ENCODE measurements at places on chromosomes 5 and 9.

DNA sequence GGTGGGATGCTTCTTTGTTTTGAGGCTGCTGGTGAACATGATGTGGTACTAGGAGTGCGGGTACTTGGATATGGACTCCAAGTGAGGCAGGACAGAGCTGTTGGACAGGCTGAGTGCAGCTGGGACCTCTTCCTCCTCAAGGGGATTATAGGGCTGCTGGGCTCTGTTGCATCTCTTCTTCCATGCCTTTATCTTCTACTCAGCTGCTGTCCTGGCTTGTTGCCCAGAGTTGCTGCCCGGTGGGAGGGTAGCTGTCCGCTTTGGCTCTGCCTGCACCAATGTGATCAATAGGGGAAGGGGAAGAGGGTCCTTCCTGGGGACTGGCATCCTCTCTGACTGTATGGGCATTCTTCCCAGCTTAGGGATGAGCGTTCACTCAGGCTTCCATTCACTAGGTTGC is 1217.9 kb upstream of the ACO1 start:
- DNase-seq: no peak

DNA sequence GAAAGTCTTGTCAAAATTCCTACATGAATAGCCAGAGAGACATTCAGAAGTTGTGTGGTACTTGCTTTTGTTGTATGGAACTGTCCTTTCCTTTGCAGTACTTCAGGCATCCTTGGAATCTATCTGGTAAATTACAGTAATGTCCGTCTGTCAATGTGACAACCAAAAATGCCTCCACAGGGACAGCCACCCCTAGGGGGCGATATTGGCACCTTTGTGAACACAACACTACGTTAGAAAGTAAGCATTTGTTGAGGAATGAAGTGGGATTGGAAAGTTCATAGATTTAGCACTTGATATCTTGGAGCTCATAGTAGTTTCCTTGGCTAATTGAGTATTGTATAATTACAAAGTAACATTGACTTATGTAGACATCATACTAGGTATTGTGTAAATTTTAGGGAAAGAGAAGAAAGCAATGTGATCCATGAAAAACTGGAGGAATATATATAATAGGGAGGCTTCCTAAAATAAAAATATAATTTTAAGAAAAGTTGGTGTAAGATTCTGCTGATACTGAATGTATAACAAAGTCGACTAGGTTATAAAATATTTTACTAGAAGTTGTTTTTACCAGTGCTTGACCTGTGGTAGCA is 32.7 kb downstream of the TMEFF1 start:
- DNase-seq: peak; percentile 71

- no peak for DNase-seq
Measured at GRCh38 chr5:56350011-56350596, 117.0 kb upstream of the ANKRD55 start.

DNA sequence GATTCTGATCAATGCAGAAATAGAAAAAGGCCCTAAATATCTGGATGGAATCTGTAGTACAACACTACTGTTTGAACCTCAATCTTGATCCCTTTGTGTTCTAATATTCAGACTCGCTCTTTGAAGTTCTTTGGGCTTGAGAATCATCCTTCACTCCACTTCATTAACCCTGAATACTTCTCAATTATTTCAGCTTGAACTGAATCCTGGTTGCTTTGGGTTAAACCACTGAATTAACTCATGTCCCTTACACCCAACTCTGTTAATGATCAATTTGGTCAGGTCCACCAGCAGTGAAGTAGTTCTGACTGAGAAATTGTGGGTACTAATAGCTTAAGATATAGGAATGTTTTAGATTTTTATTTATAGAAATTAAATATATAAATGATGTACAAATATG is 1707.2 kb upstream of the ACO1 start:
- DNase-seq: no peak

GRCh38 chr5:109944461-109944860 is 254.7 kb downstream of the MAN2A1 start:
- no peak for DNase-seq

GRCh38 chr9:19788152-19788551 is 685 bp downstream of the SLC24A2 start:
- DNase-seq: no peak

- DNase-seq: no peak
Measured at GRCh38 chr9:131628459-131629225, 83.3 kb downstream of the PRRT1B start.

- DNase-seq: no peak
Measured at GRCh38 chr9:13616491-13617035, 337.1 kb upstream of the MPDZ start.

GRCh38 chr5:172828911-172829431 is 5.1 kb upstream of the ERGIC1 start:
- no peak for DNase-seq

DNA sequence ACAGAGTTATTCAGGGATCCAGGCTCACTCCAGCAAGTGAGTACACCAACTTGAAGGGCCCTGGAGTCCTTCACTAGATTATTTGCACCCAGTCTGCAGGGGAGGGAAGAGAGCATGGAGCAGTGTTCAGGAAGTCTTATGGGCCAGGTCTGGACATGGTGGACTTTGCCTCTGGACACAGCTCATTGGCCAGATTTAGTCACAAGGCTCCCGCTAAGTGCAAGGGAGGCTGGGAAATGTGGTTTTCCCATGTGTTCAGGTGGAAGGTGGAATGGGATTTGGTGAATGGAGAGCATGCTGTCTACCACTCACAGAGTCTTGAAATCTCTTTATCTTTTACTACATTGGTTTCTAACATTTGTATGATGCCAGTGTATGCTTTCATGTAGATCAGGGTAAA is 200.5 kb downstream of the GNA14 start:
- no peak for DNase-seq

GRCh38 chr9:107284636-107285035 is 1.6 kb downstream of the RAD23B start:
- no peak for DNase-seq

DNA sequence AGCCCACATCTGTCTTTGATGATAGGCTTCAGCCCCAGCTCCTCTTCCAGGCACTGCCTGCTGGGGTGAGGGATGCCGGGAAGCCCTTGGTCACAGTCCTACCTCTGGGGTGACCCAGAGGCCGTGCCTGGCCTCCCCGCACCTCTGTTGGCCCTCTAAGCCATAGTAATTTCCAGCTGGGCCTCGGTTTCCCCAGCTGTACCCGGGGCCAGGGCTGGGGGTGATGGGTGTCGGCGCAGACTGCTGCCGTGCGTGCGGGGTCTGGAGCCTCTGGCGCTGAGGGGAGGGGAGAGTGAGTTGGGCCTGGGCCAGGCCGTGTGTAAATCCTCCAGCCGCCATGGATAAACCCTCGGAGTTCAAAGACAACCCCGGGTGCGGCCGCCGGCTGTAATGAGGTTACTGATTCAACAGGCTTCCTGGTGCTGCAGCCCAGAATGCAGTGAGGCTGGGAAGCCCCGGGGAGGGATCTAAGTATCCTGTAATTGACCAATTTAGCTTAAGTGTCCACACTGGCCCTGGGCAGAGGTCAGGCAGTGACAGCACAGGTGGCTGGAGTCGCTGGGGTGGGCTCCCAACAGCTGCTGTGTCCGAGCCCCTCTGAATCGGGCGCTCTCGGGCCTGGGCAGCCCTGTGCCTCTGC is 7.1 kb downstream of the RXRA start:
- no peak for DNase-seq

DNA sequence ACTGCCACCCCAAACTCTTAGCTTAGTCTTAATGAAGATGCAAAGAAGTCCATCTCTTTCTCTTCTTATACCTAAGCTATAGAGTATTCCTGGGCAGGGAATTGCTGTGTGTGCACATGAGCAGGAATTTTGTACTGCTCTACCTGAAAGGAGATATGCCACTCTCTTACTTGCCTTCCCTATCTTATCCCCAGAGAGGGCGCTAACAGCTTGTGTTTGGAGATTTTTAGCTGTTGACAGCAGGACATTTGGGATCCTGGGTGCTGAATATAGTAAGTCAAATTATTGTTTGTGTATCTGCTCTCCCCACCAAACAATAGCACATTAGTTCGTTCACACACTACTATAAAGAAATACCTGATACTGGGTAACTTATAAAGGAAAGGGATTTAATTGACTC is 159.5 kb downstream of the GABRG2 start:
- no peak for DNase-seq
